ENCODE measurements at places on chromosomes 13 and 19.
A peak's percentile ranks its signal among the peaks of the same experiment; 100 is the strongest.

DNA sequence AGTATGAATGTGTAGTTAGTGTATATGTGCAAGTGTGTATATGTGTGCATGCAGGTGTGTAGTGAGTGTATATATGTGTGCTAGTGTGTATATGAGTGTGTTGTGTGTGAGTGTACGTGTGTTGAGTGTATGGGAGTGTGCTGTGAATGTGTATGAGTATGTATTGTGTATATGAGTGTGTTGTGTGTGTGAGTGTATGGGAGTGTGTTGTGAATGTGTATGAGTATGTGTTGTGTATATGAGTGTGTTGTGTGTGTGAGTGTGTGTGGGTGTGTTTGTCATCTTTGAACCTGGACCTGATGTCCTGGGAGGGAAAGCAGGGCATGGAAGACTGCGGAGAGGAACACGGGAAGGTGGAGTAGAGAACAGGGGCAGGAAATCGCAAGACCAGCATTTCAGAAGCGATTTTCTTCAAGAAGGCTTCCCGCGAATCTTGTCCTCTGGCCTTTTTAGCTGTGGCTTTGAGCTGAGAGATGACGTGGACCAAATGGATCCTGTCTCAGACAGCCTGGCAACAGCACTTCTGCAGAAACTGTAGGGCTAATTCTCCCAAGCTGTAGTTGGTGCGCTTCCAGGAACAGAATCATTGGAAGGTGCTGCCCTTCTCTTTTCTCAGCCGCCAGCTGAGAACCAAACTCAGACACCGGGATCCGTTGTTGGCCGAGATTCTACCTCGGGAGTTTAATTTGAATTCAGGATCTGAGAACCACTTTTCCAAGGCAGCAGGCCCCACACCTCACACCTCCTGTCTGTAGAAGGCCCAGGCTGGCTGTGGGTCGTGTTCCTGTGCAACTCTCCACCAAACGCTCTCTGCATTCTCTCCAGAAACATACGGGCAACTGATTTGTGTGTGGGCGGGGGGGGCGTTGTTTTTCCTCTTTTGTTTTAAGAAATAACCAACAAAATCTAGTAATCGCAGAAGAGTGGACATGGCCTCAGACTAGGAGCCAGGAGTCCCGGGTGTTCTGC, 94.7 kb upstream of the RAP2A start:
- no peak for DNase-seq

- no peak for DNase-seq
Measured at GRCh38 chr13:93709506-93710244, 483.1 kb downstream of the GPC6 start.

DNA sequence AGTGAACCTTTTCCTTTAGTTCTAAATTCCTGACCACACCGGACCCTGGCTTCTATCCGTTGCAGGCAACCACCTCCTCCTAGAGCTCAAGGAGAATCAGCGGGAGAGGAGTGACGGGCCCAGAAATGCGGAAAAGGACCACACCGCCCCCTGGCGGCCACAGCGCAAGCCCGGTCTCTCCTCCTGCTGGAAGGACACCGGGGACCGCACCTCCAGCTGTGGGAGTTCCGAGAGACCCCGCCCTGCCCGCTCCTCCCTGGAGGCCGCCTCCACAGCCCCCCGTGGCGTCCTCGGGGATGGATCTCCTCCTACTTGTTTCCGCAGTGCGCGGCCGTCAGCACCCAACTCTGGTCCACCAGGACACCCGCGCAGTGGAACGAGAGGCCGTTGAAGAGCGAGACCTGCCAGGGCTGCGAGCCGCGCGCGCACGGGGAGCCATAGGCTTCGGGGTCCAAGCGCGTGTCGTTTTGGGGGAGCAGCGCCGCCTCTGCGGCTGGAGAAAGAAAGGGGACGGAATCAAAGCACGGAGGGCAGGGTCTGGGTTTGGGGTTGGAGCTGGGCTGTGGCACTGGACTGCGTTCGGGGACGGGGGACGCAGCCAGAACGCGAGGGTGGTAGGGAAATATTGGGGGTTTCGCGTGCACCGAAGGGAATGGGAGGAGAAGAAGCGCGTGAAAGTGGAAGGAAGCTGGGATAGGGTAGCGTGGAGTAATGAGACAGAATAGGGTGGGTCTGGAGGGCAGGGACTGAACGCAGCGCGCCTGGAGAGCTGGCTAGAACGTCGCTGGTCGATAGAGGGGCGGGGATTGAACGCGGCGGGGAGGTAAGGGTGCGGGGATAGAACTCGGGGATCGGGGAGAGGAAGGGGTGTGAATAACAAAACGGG, 2.5 kb downstream of the KLK10 start:
- peak; percentile 61 for DNase-seq

DNA sequence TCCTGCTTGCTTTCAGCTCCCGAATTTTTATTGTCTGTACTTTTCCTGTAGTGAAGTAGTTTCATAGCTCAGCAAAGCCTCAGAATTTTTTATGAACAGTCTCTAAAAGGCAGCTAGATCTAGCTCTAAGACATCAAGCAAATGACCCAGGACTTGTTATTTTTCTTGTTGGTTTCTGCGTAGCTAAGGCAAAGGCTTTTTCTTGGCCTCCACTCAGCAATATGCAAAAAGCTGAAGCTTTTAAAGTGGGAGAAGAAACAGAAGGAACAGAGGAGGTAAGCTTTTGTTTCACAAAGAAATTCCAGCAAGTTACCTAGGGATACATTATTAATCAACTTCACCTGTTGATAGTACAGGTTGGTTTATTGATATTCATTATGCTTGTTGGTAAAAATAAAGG, 235.9 kb downstream of the PCDH20 start:
- no peak for DNase-seq

- no peak for DNase-seq
Measured at GRCh38 chr13:107124730-107125129, 556.8 kb upstream of the ARGLU1 start.

DNA sequence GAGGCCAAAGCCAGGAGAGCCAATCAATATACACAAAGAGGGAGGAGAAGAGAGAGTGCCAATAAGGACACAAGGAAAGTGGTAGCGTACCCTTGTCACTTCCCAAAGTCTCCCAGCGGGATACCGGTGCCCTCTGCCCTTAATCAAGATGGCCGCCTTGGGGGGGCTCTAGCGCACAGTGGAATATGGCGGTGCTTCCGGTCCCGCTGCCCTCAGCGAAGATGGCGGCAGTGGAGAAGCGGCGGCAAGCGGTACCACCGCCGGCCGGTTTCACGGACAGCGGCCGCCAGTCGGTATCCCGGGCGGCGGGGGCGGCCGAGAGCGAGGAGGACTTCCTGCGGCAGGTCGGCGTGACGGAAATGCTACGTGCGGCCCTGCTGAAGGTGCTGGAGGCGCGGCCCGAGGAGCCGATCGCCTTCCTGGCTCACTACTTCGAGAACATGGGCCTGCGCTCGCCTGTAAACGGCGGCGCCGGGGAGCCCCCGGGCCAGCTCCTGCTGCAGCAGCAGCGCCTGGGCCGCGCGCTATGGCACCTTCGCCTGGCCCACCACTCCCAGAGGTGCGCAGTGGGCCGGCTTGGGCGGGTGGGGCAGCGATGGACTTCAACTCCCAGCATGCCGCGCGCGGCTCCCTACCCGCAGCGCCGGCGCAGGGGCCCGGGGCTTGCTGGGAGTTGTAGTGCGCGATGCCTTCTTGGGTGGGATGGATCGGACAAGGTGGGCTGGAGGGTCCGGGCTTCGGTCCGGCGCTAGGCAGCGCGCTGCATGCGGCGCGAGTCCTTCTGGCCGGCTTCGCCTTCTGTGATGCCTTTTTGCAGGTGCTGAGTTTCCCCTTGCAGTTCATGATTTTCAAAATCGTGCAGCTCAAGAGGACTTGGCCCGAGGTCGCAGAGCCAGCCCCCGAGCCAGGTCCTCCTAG, at the start of gene TPGS1:
Gene TPGS1, plus strand, starts transcription at position 212 of the 918 bp plus-strand sequence. Its CDS starts 10 bp downstream, at position 222.
- DNase-seq: peak; percentile 94

- no peak for DNase-seq
Measured at GRCh38 chr13:44989941-44990340, 603 bp downstream of the GPALPP1 start.

DNA sequence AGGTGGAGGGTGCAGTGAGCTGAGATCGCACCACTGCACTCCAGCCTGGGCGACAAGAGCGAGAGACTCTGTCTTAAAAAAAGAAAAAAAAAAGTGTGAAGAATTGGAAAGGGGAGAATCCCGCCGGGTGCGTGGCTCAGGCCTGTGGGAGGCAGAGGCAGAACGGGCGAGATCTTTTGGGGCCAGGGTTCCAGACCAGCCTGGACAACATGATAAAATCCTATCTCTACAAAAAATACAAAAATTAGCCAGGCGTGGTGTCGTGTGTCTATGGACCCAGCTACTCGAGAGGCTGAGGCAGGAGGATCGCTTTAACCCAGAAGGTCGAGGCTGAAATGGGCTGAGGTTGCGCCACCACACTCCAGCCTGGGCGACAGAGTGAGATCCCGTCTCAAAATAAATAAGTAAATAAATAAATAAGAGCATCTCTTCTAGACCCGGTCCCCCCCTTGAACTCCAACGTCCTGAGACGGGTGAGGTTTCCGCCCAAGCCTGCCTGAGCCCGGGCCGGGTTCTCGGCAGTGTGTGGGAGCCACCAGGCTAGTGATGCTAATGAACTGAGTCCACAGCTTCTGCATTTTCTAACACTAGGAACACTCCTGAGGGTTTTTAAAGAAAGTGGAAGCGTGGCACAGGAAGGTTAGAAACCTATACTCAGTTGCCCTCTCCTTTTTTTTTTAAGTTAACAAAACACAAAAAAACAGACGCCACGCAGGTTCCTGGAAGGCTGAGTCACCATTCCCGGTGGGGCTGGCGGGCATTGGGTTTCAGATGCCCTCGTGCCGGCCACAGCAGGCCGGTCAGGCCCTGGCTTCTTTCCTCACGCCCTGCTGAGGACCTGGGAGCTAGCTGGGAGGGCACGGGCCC, 22.0 kb downstream of the GPX4 start:
- DNase-seq: no peak

GRCh38 chr19:46124638-46125115, at the start of gene IGFL3:
TSS of gene IGFL3 (minus strand) at chr19:46124688. CDS start at chr19:46124649, 39 bp downstream.
- no peak for DNase-seq

- peak; percentile 78 for DNase-seq
Measured at GRCh38 chr19:32387701-32388392, 17.7 kb upstream of the DPY19L3 start.
